Ureter (tissue), 1 donor: ENCODE measurements at places on chromosomes 1 and 21. TPM values are rescaled to one million over a fixed set of nuclear protein-coding genes. Genes with fewer than 3 reads are reported as not detected.

DNA sequence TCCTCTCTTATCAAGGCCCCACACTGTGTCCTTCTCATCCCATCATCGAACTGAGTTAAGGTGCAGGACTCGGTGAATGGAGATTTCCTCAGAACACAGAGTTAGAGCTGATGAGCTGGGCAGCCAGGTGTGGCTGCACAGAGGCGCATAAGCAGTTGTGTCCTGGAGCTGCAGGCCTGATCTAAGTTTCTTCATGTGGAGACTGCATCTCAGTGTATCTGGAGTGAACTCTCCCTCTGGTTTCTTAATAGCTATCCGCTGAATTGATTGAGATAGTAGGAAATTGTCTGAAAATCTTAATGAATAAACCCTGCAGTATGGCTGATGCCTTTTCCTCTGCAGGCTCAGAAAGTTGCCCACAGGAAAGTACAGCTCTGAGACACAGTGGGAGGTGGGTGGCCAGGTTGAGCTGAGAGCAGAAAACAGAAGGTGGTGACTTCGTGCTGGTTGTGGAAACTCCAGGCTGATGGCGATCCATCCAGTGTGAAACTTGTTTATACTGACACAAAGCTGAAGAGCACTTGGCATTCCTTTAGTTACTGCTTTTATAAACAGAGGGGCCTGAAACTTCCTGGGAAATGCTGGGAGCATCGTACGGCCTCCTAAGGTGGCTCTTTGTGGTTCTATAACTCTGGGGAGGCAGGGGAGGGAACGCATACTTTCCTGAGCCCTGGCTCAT, 67.4 kb upstream of the F3 start:
- DNase-seq, result no peak

- no peak for DNase-seq
These were observed 335.3 kb upstream of the DUSP10 start for GRCh38 chr1:222077206-222077605.

DNA sequence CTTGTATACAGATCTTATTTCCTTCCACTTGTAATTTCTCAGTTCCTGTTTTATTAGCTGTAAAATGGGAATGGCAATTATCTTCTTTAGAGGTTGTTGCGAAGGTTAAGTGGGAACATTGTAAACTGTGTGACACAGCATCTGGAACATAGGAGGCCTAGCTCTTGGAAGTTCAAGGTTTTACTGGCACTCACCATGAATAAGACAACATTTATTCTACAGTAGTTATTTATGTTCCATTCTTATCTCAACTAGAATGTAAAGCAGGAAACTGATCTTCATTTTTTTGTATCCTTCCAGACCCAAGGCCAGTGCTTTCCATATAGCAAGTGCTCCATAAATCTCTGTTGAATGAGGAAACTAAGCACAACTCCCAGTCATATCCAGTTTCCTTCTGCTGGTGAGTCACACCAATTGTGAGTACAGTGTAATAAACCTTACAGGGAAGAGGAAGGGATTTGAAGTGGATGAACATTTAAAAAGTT, 1.4 kb downstream of the BCL10 start:
- DNase-seq, result no peak

DNA sequence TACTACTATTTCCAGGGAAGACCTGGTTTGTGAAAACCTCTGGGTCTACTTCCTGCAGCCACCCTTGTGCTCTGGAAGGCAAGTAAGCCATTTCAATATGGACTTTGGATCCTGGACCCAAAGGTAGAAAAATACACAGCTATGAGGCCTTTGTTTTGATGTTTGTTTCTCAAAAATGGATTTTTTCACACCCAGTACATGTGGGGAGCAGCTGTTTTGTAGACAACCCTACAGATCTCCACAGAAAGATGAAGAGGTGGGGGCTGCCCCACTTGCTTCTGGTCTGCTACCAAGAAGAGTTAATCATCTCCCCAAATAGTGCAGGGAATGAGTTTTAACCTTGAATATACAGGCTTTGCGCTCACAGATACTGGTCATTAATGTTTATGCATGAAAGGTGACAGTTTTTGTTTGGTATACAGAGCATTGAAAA, 29.2 kb downstream of the ZNF281 start:
- DNase-seq, result no peak

- DNase-seq, result no peak
These were observed 45.4 kb upstream of the USP1 start for GRCh38 chr1:62391369-62391971.

GRCh38 chr1:156103521-156103947, 11.0 kb upstream of the LMNA start:
- DNase-seq, result peak; percentile 64

GRCh38 chr1:229924639-229925038, 142.4 kb upstream of the GALNT2 start:
- no peak for DNase-seq

- DNase-seq, result no peak
These were observed 27.1 kb downstream of the DNTTIP2 start for GRCh38 chr1:93851878-93852277.

- no peak for DNase-seq
These were observed 273.7 kb downstream of the SRGAP2C start for GRCh38 chr1:121458291-121459048.

DNA sequence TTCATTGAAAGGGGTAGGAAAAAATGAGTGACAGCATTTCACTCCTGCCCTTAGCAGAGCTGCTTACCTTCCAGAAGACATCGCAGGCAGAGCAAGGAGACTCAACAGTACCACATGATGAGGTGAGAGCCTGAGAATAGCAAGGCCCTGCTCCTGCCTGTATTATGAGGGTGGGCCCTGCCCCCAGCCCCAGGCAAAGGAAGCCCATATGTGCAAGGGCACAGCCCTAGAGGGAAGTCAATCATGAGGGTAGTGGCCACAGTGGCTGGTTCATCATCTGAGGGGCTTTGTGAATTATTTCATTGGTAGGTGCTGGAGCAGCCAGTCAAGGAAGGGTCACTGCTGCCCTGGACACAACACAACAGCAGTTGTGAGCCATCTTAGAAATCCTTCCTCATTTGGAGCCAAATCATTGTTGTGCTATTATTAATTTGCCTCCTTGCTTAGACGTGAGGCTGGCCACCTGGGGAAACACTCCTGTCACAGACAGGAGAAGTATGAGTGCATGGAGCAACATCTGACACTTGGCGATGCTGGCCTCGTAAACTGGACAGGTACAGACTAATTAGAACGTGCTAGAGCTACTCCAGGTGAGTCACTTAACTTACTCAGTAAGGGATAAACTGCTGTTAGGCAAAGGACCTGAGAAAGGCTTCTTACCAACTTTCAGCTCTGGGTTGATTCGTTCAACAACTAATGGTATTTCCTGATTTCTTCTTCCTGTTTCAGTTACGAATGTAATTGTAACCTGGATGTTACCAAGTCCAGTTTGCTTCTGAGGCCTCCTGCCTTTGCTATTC, 22.7 kb upstream of the ACBD6 start:
- no peak for DNase-seq

DNA sequence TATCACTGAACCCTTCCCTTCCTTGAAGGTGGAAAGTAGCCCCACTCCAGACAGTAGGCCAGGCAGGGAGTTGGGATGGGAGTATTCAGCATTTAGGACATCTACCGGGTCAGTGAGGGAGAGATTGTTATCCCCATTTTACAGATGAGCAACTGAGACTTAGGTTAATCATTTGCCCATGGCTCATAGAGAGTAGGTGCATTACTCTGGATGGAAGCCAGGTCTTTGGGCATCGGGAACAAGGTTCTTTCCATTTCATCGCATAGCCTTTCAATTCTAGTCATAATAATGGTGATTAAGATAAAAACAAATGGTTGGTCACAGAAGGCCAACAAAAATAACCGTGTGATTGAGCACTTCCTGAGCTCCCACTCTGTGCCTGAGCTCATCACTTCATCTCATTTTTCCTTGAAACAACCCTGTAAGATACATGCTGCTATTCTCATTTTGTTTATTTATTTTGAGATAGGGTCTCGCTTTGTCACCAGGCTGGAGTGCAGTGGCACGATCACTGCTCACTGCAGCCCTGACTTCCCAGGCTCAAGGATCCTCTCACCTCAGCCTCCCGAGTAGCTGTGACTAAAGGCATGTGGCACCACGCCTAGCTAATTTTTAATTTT, 64.8 kb downstream of the NAV1 start:
- no peak for DNase-seq

GRCh38 chr21:37367703-37368540, 1.3 kb downstream of the DYRK1A start:
- DNase-seq, result peak; percentile 55

DNA sequence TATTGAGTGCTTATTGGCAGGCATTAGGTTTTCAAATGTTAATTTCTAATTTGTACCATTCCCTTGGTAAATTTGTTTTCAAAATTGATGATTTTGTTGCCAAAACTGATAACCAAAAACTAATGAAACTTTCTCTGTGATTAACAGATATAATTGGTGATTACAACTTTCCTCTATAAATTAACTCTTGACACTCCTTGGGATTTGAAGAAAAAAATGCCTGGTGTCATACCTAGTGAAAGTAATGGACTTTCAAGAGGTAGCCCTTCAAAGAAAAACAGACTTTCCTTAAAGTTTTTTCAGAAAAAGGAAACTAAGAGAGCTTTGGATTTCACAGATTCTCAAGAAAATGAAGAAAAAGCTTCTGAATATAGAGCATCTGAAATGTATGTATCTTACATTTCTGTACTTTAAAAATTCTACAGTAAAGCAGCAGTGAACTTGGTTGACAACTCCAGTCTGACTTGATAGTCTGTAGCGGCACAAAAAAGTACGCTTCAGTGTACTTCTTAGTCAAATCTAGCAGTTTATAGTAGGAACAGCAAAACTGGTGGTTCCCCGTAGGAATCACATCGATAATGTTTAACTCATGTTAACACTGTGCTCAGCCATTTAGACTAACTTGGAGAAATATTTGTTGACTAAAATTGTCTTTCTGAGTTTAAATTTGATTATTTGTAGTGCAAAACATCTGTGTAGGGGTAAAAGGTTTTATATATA, 3.0 kb downstream of the USP1 start:
- DNase-seq, result no peak

GRCh38 chr1:170707117-170707516, 43.2 kb downstream of the PRRX1 start:
- no peak for DNase-seq

DNA sequence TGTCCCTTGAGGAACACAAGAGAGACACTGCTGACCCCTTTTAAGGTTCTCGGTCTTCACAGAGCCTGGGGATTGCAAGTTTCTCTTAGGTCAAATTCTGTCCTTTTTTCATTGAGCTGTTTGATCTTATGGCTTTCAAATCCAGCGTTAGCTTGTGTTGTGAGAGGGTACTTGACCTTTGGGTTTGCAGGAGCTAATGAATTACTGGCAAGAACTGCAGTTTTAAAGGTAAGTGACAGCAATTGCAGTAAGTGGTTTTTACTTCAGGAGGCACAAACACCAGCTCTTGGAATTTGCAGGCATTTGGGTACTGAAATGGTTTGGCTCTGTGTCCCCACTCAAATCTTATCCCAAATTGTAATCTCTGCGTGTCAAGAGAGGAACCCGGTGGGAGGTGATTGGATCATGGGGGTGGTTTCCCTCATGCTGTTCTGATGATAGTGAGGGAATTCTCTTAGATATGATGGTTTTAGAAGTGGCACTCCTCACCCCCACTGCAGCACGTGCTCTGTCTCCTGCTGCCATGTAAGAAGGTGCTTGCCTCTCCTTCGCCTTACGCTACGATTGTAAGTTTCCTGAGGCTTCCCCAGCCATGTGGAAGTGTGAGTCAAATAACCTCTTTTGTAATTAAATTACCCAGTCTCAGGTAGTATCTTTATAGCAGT, 134.5 kb upstream of the LYPLAL1 start:
- DNase-seq, result no peak

DNA sequence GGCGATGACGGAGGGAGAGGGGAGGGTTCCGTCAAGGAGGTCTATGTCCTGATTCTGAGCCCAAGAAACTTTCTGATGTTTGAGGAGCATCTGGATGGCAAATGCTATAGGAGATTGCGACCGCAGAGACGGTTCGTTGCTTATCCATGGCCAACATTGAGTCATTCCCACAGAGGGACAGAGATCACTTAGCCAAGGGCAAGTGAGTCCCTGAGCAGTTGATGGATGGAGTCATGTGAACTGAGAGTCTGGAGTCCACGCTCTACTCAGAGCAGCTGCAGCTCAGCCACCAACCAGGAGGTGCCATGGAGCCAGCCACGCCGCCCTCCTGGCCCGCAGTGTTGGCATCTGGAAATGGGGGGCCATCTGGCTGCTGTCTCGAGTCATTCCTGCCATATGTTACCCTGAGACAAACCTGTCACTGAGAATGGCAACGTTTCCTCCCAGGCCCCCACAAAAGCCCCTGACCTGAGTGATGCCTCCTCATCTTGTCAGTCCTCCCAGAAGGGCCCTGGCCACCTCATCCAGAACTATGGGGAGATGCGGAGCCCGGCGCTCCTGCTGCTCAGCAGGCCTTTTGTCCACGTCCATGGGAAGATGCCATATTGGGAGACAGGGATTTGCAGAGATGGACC, 58.6 kb downstream of the ATP5PO start:
- DNase-seq, result no peak

GRCh38 chr1:46580140-46580903, 23.7 kb downstream of the MKNK1 start:
- DNase-seq, result no peak

DNA sequence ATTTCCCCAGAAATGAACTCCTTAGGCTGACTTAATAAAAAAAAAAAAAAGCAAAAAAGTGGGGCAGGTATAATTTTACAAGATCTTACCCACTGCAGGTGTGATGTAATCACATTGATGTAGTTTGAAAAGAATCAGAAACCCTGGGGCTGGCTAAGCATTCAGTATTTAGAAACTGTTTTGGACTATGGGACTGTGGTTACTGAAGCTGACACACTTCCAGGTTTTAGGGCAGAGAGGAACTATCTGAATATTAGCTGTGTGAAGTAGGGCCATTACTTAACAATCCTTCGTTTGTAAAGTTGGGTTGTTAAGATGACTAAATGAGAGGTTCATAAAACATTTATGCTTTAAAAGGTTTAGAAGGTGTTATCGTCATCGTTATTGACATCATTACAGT, 165.3 kb downstream of the FASLG start:
- no peak for DNase-seq

- DNase-seq, result no peak
These were observed 13.1 kb upstream of the PRRC2C start for GRCh38 chr1:171472183-171472647.

Gene TRIM45
- 8.0 TPM for total RNA-seq

Gene TCHHL1
- total RNA-seq, result not detected

Gene SLC5A9
- 0.31 TPM for total RNA-seq

Gene CBR3
- 1.8 TPM for total RNA-seq

Gene ZNF326
- 32.7 TPM for total RNA-seq

Gene ATP1A4
- 16.5 TPM for total RNA-seq
